ENCODE measurements at places on chromosomes 4 and X.
A peak's percentile ranks its signal among the peaks of the same experiment; 100 is the strongest.

GRCh38 chr4:153523164-153523796 lies 57.1 kb downstream of the TMEM131L start:
- DNase-seq = no peak

GRCh38 chrX:24025741-24026403 lies 1.1 kb downstream of the KLHL15 start:
- peak; percentile 3 for DNase-seq

DNA sequence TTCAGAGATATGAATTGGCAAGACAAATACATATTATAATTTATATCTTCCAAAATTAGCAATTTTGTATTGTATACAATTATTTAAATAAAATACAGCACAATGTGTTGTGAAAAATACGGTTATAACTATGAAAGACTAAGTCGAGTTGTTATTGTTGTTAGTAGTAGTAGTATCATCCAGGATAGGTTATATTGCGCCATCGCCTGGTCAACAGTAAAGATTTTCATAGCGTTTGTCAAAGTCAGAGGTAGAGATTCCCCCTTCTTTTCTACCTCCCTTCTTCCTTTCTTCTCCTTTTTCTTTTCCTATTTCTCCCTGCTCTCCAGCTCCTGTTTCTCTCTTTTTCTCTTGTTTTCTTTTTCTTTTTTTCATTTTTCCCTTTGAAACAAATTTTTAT lies 499.1 kb upstream of the EPHA5 start:
- DNase-seq = no peak

GRCh38 chr4:45094684-45095083 lies 368.3 kb upstream of the GNPDA2 start:
- no peak for DNase-seq

DNA sequence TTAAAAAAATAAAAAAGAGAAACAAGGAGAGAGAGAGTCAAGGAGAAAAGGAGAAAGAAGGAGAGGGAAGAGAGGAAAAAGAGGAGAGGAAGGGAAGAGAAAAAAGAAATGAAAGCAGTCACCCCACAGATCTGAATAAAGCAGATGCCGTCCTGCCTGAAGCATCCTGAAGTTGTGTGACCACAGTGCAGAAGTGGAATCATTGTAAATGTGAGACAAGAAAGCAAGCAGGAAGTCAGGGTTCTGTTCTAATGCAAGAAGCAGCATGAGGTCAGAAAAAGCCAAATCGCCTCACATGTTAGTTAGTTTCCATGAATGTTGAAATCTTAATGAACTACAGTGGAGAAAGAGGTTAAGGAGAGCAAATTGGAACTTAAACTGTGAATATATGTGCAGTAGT lies 692.5 kb downstream of the CENPC start:
- no peak for DNase-seq

GRCh38 chrX:120293015-120293414 lies 18.2 kb downstream of the TMEM255A start:
- DNase-seq = no peak

- no peak for DNase-seq
These were observed 354.7 kb upstream of the SLC7A11 start for GRCh38 chr4:138596896-138597295.

DNA sequence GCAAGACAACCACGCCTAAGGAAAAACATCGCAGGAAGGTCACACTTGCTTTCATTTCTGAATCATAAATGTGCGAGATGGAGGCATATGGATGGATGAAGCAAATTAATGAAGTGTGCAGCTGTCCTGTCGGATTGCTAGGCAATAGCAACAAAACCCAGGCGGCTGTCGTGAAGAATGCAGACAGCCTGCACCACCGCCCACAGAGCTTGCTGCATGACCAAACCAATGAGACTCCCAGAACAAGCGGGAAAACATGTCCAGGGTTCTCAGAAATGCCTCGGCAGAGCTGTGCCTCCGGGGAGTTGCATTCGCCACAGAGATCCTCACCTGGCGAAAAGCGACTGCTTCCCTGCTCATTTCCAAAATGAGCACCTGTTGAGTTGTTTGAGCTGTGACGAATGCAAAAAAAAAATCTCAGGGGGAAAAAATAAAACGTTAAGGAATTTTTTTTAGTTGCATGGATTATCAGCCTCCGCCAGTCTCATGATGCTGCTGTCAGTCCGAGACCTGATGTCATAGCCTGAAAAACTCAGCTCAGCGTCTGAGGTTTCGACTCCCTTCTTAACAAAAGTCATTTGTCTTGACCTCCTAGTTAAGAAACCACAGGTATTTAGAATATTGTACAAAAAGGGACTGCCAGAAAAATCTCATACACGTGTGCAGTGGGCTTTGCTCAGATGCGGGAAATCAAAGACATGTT lies 155.5 kb upstream of the MXRA5 start:
- no peak for DNase-seq

DNA sequence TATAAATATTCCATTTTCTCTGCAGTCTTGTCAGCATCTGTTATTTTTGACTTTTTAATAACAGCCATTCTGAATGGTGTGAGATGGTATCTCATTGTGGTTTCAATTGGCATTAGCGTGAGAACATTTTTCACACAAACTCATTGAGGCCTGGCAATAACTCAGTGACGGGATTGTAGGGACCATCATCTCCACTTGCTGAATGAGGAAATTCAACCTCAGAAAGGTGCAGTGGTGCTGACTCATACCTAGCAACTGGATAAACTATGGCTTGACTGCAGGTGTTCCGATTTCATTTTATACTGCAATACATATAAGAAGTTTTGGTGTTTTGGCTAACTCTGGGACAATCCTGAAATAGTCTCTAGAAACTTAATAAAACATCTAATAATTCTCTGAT lies 88.3 kb upstream of the DDIT4L start:
- no peak for DNase-seq

DNA sequence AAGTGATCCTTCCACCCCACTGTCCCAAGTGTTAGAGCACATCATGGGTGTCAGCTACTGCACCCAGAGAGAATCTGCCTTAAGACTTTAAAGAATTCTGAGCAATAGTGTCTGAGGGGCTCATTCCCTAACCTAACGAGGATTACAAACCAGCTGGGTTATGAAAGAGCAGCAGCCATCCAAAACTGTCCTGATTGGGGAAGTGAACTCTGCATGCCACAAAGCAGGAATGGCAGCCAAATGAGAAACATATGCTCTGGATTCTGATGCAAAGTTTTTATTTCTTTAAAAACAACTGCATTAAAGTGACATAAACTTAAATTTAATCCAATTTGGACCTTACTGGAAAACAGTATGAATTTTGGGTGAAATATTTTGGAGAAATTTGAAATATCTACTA lies 103.2 kb downstream of the ANXA3 start:
- no peak for DNase-seq

- no peak for DNase-seq
These were observed 17.9 kb downstream of the TET2 start for GRCh38 chr4:105164548-105164947.

DNA sequence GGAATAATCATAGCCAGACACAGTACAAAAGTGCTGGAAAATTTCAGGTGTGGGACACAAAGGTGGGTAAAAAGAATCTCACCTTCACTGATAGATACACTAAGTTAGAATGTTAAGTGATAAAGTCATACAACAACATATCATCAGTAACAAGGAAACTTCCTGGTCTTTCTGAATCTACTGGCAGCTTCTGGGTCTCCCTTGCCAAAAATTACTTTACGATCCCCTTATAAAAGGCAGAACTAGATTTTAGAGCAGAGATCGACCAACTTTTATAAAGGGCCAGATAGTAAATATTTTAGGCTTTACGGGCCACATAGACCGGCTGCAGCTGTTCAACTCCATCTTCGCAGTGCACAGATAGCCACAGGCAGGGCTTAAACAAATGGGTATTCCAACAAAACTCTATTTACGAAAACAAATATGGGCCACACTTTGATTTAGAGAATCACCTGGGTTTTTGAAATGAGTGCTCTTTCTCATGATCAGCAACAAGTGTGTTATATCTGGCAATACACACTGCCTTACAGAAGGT lies 159.9 kb downstream of the AASDH start:
- DNase-seq = no peak

GRCh38 chr4:8705161-8706145 lies 112.9 kb downstream of the CPZ start:
- DNase-seq = no peak

- no peak for DNase-seq
These were observed 181.6 kb downstream of the UGT8 start for GRCh38 chr4:114780205-114780604.

DNA sequence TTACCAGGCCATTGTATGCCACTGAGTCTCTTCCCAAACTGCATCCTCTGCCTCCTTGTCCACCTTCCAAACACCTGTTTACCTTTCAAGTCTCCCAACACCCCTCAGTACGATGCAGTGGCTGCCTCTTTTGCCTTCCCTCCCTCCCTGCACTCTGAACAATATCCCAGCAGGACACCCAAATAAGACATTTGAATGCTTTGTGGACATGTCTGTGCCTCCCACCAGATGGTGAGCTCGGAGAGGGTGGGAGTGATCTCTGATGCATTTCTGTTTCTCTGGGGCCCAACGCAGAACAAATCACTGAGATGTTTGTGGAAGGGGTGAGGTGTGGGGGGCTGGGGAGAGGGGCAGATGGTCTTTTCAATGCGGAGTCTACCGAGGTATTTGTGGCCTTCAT lies 33.4 kb downstream of the PJA1 start:
- no peak for DNase-seq

DNA sequence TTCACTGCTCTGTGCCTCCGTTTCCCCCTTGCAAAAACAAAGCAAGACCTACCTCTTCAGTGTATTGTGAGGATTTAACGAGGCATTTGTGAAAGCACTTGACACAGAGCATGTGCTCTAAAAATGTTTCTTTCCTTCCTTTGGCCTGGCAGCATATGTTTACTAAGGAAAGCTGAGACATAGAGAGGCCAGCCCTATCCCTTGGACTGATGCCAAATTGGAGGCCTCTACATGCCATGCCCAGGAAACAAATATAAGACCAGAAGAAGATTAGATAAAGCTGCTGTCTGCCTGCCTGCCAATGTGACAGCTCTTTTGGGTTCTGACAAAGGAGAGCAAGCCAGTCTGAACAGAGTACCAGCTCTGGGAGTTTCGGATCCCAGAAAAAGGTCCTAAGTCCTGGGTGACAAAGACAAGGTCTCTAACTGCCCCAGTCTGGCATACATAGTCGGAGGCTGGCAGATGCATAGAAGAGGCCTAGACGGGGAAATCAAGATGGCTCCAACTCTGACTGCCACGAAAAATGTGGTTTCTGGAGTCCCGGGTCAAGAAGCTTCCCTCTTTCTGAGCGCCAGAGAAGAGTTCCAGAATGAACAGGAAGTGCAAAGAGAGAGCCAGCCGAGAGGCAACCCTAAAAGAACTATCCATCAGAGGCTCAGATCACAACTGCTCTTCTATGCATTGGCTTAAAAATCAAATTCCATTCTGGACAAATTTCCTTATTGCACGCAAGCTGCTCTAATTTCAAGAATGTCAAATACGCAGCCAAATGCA lies 25.8 kb downstream of the OTUD6A start:
- no peak for DNase-seq

DNA sequence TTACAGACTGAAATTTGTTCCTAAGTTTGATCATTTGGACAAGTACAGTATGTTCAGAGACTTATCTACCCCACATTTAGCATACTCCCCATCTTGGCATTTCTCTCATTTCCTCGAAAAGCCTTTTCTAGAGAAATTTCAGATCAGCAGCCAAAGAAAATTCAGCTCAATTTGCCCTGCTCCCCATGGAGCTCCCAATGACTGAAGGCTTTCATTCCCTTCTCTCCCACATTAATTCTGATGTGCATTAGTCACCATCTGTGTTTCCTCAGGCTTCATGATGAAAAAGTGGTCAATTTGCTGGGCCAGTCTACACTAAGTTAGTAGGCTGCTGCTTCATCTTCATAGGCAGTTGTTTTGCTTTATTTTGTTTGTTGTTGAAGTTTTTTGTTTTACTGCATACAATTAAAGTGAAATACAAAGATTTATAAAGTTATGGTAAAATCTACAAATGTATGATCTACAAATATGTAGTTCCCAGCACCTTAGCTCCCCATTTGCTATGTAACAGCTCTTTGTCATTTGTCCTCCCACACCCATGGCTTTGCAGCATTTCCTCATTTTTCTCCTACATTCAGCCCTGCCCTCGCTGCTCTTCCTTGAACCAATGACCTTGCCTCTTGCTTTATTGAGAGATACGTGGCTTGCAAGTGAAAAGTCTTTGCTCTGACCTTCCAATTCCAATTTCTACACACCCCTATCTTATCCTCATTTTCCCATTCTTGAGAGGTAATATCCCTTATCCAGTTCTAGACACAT lies 193.9 kb downstream of the ANAPC10 start:
- DNase-seq = no peak

DNA sequence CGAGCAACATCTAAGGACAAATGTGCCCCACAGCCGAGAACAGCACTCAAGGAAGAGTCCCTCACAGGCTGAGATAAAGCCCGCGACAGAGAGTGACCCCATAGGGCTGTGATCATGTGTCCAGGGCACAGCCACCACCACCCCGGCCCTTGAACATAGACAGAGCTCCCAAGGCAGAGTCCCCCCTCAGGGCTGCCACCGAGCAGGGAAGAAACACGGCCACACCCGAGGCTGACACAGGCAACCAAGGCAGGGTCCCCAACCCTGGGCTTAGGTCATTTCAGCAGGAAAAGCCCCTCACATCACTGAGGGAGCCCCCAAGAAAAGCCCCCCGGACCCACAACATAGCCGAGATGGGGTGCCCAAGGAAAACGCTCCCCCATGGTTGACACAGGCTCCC lies 463 bp downstream of the CT45A10 start:
- no peak for DNase-seq

- no peak for DNase-seq
These were observed 332.7 kb downstream of the PABPC4L start for GRCh38 chr4:133868856-133869255.

DNA sequence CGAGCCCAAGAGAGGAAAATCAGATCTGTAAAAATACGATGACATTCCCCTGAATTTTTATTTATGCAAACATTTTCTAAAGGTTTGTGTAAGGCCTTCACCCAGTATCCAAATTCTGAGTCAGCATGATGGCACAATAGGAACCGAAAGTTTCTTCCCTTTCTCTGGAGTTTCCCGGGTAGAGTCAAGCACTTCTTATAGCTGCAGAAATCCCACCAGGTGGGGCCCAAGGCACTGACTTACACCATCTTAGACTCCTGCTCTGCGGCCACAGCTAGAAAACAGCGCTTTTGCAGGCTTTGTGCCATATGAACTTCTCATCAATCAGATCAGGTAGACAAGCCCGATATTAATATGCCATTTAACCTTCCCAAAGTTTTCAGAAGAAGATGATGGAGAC lies 13.4 kb downstream of the LEF1 start:
- no peak for DNase-seq
